ENCODE measurements at places on chromosomes 1 and 21.

DNA sequence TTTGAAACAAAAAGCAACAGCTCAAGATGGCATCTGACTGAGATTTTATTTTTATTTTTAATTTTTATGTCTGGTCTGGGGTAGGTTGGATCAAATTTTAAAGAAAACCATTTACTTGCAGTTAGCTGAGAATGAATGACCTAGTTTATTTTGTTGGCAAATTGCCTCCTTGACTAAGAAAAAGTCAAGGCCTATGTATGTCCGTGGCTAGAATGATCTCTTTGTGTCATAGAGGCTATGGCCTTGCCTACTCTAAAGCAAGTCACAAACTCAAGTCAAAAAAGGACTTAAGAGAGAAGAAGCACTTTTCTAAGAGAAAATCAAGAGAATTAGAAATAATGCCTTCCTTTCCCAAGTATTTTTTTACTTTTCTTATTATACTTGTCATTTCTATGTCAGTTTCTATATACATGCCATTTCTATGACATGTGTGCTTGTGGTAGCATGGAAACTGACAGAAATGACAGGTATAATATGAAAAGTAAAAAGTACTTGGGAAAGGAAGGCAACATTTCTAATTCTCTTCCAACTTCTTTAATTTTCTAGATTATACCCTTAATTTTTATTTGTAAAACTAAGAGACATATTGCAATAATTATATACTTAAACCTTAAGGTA, 136.7 kb downstream of the CENPF start:
- DNase-seq = no peak

DNA sequence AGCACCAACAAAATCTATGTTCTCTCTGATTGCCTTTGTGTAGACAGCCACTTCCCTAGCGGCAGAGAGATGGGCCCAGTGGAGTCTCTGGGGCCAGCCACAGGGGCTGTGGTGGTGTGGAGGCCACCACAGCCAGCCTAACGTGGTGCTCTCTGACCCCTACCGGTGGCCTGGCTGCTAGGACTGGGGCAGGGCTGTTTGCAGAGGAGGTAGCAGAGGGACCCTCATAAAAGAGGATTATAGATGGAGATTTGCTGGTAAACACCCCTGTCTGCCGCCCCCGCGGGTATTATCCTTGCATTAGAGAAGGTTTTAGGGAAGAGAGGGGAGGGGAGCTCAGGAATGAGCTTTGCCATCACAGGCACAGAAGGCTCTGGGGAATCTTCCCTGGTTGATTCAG, 310.3 kb upstream of the VAMP3 start:
- DNase-seq = no peak

GRCh38 chr1:172325531-172325930, 95.0 kb upstream of the C1orf105 start:
- DNase-seq = peak; percentile 48

DNA sequence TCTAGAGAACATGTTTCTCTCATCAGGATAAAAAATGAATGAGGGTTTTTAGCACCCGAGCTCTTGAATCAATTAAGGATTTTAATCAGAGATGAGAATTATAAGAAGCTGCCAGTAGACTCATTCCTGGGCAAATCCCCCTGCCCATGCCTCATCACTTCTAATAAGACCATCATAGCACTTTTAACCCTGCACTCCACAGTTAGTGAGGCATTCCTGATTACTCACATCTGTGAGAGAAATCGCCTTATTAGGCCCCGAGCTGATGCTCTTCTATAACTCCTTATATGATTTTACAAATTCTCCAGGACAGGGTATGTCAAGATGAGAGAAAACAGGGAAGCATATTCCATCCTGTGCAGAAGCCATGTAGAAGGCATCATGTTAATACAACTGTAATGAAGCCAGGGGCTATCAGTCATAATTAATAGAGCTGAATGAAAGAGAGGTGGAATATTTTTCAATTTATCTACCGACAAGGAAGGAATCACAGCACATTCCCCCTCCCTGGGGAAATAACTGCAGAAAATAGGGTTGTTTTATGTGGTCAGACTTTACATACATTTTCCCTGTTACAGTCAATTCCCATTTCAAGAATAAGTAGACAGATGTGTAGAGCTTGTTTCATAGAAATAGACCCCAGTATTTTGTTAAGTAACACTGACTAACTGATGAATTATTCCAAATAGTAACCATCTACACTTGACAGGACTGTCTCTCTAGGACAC, 272.7 kb downstream of the HHIPL2 start:
- DNase-seq = no peak

All from SW480 (cell line).